ENCODE measurements at places on chromosomes 7 and 10. TPM values are rescaled to one million over a fixed set of nuclear protein-coding genes. Genes with fewer than 3 reads are reported as not detected.

Gene COL13A1
- 17.2 TPM for total RNA-seq

Gene OPN4
- 0.14 TPM for total RNA-seq

Gene EMX2
- 0.59 TPM for total RNA-seq

Gene TMEM236
- total RNA-seq: under 0.01 TPM

Gene DYNC1I1
- 0.69 TPM for total RNA-seq

Gene DGKI
- total RNA-seq: 15.5 TPM

Gene AOAH
- not detected for total RNA-seq

Gene LRRC4
- not detected for total RNA-seq

Gene OR2A1
- total RNA-seq: under 0.01 TPM

Gene GIMAP5
- not detected for total RNA-seq

Gene CYP17A1
- total RNA-seq: not detected

Gene EIF5AL1
- 0.46 TPM for total RNA-seq

Gene MAGI2
- total RNA-seq: 16.0 TPM

Gene AKR1C4
- total RNA-seq: not detected

Gene H2BK1
- total RNA-seq: not detected

Gene FAM237B
- not detected for total RNA-seq

Gene NEUROG3
- not detected for total RNA-seq

Gene KLLN
- 0.59 TPM for total RNA-seq

Gene CCL24
- total RNA-seq: not detected

Gene ACBD7
- total RNA-seq: 0.30 TPM

Gene HERPUD2
- total RNA-seq: 16.6 TPM

Gene AMPH
- 1.4 TPM for total RNA-seq

Gene CPA1
- total RNA-seq: 0.30 TPM

Gene PNLIPRP1
- not detected for total RNA-seq

Gene PTPN20
- 0.59 TPM for total RNA-seq

Gene ICA1
- 1.2 TPM for total RNA-seq

Gene POT1
- total RNA-seq: 33.3 TPM

Gene GJD4
- total RNA-seq: not detected

Gene NEUROD6
- not detected for total RNA-seq

Gene LBX1
- total RNA-seq: not detected

Gene ADAM22
- 1.8 TPM for total RNA-seq

Gene RTKN2
- total RNA-seq: 0.89 TPM

Gene CYP26C1
- total RNA-seq: 0.09 TPM

Gene DENND11
- 6.8 TPM for total RNA-seq

Gene SPAM1
- total RNA-seq: not detected

Gene WDR86
- total RNA-seq: 8.6 TPM
